Suppressor macrophage treated with lipopolysaccharide for 1 hour (primary cell): ENCODE measurements at places on chromosomes 6 and 20.
A peak's percentile ranks its signal among the peaks of the same experiment; 100 is the strongest.

- peak; percentile 4 for DNase-seq
Measured at GRCh38 chr6:6091608-6092002, 84.9 kb upstream of the NRN1 start.

DNA sequence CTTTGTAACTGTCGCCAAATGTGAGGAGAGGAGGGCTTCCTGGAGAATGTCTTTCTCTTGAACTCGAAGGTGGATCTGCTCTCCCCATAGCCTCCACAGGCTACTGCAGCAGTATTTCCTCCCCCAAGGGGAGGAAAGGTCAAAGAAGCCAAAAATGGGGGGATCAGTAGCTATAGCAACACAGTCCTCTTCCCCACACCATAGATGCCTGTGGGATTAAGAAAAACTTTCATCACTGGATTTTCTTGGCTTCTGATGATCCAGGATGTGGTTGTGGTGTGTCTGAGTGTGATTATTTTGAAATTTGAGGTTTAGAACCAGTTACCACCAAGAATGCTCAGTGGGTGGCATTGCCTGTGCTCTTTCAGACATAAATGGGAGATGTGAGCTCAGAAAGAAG is 140.1 kb upstream of the SPACA1 start:
- no peak for DNase-seq

- DNase-seq, result no peak
Measured at GRCh38 chr6:68144667-68145066, 490.4 kb upstream of the ADGRB3 start.

DNA sequence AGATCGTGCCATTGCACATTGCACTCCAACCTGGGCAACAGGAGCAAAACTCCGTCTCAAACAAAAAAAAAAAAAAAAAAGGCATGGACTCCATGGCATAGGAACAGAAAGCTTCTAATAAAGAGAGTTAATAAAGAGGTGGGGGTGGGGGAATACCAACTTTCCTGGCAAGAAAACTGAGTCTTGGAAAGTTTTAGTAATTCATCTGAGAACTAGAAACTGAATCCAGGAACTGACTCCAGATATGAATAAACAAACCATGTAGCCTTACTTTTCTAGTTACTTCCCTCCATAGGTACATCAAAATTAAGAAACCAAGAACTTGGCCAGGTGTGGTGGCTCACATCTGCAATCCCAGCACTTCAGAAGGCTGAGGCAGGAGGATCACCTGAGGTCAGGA is 38.5 kb downstream of the PTPRT start:
- no peak for DNase-seq

- DNase-seq, result no peak
Measured at GRCh38 chr6:167995302-167995701, 2.2 kb upstream of the KIF25 start.

GRCh38 chr6:166904101-166904746 is 52.1 kb downstream of the RNASET2 start:
- DNase-seq, result no peak

GRCh38 chr6:12414096-12414675 is 124.0 kb downstream of the EDN1 start:
- no peak for DNase-seq

DNA sequence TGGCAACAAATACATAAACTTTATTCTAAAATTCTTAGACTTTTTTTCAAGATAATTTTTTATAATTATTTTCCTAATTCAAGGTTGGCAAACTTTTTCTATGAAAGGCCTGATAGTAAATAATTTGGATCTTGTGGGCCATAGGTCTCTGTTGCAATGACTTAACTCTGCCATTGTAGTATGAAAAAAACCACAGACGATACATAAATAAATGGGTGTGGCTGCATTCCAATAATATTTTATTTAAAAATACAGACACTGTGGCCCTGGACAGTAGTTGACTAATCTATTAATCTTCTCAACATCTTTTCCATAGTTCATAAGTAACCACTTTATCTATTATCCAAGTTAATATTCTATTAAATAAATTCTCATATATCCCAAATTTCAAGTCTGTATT is 281.1 kb downstream of the SYNE1 start:
- DNase-seq, result no peak

DNA sequence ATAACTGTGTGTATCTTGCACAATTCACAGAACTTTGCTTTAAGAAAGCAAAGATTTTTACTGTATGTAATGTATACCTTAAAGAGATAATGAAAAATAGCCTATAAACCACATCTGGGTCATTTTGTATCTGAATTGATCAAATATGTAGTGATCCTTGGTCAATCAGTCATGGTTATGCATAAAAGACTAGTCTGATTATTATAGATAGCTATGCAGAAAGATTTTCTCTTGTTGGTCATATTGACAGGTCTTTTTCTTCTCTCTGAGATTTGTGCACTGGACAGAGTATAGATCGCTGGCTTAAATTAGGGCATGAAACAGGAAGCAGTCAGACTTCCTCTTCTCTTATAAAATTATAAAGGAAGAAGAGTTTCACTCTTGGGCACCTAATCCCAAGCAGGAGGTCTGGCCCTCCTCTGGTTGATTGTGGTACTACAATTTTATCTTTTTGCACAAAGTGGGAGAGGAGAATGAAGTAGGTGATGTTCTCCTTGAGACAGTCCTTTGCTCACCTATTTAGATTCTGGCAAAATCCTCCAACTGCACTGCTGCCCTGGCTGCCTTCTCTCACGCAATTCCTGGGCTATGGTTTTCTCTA is 380.9 kb upstream of the RGS17 start:
- peak; percentile 67 for DNase-seq

GRCh38 chr6:35931120-35931561 is 10.2 kb upstream of the SRPK1 start:
- DNase-seq, result no peak

- no peak for DNase-seq
Measured at GRCh38 chr20:17647391-17648314, 34.4 kb downstream of the RRBP1 start.

DNA sequence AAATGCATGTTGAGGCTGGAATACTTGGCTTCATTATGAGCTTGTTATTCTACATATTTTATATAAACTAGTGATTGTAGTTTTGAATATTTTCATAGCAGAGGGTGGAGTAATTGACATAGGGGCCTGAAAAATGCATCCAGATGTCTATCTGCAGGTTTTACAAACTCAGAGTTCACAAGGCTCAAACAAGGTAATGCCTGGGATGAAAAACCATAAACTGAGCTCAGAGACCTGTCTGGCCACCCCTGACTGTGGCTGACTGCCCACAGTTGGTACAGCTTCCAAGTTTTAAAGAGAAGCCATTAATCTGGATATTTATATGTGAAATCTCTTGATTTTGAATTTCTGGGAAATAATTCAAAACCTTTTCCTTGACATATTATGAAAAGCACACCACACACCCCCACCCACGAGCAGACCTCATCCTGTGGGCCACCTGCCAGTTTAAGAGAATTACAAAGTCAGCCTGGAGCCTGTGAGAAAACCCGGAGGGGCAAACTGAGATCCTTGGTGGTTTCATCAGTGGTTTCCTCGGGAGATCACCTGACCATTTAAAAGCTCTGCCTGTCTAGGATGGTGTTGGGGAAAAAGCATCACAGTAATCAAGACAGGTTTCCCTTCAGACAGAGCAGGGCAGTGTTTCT is 230.1 kb downstream of the SAMD5 start:
- no peak for DNase-seq

DNA sequence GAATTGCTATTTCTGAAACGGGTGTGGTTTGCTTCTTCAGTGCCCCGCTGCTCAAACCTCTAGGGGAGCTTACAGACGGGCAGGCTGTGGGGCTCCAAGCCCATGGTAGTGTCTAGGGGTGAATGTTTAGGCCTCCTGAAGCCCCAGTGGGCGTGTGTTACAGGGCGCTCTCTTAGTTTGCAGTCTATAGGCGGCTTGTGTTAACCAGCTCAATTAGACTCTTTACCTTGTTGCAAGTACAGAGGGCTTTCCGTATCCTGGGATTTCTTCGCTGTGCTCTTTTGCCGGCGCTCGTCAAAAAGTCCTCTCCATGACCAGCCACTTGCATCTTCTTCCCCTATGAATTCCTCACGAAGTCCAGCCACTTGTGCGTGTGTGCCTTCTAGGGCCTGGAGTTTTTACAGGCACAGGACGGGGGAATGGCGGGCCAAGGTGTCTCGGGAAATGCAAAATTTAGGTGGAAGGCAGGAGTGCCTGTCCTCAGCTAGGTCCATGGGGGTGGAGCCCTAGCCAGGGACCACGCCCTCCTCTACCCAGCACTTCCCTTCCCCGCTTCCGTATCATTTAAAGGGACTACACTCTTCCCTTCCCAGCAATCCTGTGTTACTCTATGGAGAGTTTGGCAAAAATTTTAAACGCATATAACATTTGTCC is 94.5 kb downstream of the HTR1B start:
- DNase-seq, result peak; percentile 51

GRCh38 chr6:30071858-30072257 is 3.7 kb downstream of the RNF39 start:
- no peak for DNase-seq

- DNase-seq, result no peak
Measured at GRCh38 chr6:126546541-126547120, 206.7 kb downstream of the CENPW start.

DNA sequence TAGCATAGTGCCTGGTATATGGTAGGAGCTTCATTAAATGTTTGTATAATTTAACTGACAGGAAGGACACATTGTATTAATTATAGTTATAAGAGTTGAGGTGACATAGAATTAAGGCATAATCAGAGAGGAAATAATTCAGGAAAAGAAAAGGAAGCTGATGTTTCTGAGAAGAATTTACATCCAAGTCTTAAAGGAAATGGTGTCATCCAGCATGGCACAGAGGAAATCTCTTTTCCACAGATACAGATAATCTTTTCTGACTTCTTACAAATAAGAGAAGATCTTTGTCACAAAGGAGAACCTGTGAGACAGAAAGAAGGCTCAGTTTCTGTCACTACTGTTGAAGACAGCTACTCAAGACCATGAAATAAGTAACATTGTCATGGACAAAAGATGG is 222.5 kb downstream of the GJA1 start:
- no peak for DNase-seq

- DNase-seq, result no peak
Measured at GRCh38 chr6:156980515-156980914, 203.3 kb downstream of the ARID1B start.
